ENCODE measurements at places on chromosomes 5 and 9.

GRCh38 chr5:157159209-157159751, 6.8 kb downstream of the GARIN3 start:
- DNase-seq = no peak

- peak; percentile 85 for DNase-seq
These were observed 149.3 kb upstream of the MTAP start for GRCh38 chr9:21653091-21653490.

- DNase-seq = peak; percentile 52
These were observed 27.4 kb downstream of the PTPA start for GRCh38 chr9:129138476-129139232.

DNA sequence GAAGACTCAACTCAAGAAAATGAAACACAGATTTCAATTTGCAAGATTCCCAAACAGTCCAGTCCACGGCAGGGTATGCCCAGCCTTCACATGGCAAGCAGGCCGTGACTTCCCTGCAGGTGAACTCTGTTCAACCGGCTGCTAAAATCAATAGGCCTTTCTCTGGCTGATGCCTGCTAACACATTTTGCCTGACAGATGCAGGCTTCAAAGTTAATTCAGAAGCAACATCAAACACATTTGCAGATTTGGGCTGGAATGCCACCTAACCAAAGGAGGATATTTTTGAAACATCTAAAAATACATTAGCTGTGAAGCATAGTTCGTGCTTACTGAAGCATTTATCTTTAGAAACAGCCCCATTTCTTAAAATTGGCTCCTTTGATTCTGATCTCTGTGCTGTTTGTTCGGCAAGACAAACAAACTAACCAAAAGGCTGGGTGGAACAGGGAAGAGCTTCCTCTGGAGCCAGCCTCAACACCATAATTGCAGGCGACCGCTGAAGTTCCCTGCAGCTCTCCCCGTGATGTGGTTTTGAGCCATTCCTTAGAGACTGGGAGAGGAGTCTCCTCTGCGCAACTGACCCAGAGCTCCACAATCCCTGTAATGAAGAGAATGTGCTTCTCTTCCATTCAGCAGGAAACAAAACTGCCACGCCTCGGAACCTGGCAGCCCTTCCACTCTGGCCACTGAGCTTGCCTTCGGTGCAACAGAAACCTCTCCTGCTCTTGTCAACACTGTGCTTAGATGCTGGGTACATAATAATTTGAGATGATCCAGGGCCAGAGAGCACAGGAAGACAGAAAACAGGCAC, 126.5 kb downstream of the MYO10 start:
- peak; percentile 87 for DNase-seq

DNA sequence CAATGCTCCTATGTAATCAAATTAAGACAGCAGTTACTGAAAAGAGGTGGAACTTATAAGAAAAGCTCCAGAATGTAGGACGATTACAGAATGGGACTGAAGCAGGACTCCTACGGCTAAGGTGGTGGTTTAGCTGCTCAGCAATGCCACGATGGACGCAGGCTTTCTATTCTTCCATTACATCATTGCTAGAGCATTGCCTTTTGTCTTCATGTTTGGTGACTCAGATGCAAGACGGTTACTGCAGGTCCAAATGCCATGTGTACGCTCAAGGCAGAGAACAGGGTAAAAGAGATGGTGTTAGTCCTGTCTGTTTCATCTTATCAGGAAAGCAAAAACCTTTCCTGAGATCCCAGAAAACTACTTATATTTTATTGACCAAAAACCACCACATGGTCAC, 255.1 kb downstream of the ZSWIM6 start:
- DNase-seq = peak; percentile 11

GRCh38 chr5:132272311-132273210, 15.1 kb downstream of the PDLIM4 start:
- DNase-seq = peak; percentile 57

Data from fibroblast of skin of right biceps (primary cell).